ENCODE measurements at places on chromosomes 11 and 22. TPM values are rescaled to one million over a fixed set of nuclear protein-coding genes. Genes with fewer than 3 reads are reported as not detected.

GPHA2 gene
- total RNA-seq, result not detected

FGF19 gene
- not detected for total RNA-seq

MRGPRD gene
- total RNA-seq, result not detected

CCDC73 gene
- total RNA-seq, result not detected

GLYAT gene
- total RNA-seq, result not detected

HEPHL1 gene
- not detected for total RNA-seq

MS4A6E gene
- not detected for total RNA-seq

OR8D1 gene
- total RNA-seq, result not detected

FAT3 gene
- total RNA-seq, result 1.1 TPM

MPPED2 gene
- total RNA-seq, result 0.20 TPM

A4GALT gene
- total RNA-seq, result 41.2 TPM

OTOG gene
- total RNA-seq, result not detected

CHORDC1 gene
- total RNA-seq, result 32.1 TPM

F2 gene
- total RNA-seq, result not detected

SPI1 gene
- not detected for total RNA-seq

TMX2 gene
- 81.0 TPM for total RNA-seq

VWCE gene
- total RNA-seq, result 1.9 TPM

MS4A14 gene
- not detected for total RNA-seq

All from smooth muscle cell of the pulmonary artery (primary cell).